Stimulated activated CD8-positive, alpha-beta memory T cell treated with anti-CD3 and anti-CD28 coated beads, Interleukin-4, amount 100 ng/mL, for 4 hours (primary cell): ENCODE measurements at places on chromosomes 16 and 17.
A peak's percentile ranks its signal among the peaks of the same experiment; 100 is the strongest.

GRCh38 chr16:73610160-73610559, 562.2 kb upstream of the ZFHX3 start:
- no peak for DNase-seq

DNA sequence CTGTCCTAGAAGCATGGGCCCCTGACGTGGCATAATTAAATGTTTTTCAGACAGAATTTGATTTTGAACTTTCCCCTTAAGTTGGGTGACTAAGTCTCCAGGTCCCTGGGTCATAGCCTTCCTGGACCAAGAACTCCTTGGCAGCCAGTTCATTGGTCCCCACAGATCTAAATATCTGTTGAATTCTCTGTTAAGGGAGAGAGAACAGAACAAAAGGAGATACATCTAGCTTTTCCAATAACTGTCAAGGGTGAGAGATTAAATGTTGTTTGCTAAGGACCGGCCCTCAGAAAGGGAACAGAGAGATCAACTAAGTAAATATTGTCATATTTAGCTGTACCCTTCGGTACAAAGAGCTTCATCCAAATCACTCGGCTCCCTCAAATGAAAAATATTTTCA, 78.2 kb upstream of the NOL11 start:
- DNase-seq = no peak

DNA sequence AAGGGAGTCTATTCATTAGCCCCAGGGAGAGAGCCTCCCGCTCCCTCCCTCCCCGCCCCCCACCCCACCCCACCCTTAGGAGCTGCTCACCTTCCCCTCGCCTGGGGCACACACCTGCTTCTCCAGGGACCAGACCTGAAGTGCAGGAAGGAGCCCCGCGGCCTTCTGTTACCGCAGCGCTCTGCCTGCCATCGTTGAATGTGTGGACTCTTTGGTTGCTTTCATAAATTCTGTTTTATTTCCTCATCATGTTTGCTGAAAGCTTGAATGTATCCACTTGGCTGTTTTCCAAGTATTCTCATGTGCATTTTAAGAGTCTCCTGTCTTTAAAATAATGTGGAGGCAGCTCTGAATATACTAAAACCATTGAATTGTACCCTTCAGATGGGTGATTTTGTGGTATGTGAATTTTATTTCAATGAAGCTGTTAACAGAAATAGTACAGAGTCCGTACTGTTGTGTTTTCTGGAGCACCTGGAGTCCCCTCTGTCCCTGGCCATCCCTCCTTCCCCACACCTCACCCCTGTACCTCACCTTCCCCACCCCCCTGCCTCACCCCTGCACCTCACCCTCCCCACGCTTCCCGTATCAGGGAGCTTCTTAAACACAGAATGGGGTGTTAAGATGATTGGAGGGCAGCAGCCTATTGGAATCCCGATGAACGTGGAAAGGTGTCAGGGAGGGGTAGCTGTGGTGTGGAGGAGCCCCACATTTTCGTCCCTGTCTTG, 25.5 kb downstream of the RAB11FIP3 start:
- no peak for DNase-seq

DNA sequence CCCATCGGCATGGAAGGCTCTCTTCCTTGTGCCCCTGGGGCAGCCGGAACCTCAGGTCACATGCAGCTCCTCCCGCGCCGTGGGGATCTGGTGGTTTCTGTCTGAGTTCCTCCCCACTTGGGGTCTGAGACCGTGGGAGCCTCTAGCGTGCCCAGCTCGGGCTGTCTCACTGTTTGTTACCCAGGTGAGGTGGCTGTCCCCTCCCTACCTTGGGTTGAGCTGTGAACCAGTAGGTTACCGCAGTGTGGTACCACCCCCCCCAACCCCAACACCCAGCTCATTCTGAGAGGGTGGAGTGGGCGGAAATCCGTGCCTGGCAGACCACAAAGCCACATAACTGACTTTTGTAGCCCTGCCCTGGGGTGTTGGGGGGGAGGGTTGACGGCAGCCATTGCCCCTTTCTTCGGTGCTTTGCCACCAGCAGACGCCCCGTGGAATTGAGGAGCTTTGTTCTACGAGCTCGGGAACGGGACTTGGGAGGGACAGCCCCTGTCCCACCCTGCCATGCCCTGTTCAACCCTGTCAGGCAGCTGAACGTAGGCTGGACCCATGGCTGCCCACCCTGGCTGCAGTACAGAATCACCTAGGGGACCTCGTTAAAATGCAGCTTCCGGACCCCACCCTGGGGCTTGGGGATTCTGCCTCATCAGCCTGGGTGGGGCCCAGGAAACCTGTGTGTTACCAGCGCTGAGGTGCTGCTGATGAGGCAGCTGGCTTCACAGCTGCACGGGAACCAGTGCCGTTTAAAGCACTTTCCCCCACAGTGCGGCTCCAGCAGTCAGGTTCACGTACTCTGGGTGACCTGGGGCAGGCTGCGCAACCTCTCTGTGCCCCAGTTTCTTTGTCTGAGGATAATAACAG, 18.5 kb downstream of the RAP1GAP2 start:
- peak; percentile 90 for DNase-seq

- DNase-seq = no peak
These were observed 21.9 kb downstream of the ZNF423 start for GRCh38 chr16:49833796-49834530.

- no peak for DNase-seq
These were observed 31.5 kb downstream of the QPRT start for GRCh38 chr16:29710227-29711219.

DNA sequence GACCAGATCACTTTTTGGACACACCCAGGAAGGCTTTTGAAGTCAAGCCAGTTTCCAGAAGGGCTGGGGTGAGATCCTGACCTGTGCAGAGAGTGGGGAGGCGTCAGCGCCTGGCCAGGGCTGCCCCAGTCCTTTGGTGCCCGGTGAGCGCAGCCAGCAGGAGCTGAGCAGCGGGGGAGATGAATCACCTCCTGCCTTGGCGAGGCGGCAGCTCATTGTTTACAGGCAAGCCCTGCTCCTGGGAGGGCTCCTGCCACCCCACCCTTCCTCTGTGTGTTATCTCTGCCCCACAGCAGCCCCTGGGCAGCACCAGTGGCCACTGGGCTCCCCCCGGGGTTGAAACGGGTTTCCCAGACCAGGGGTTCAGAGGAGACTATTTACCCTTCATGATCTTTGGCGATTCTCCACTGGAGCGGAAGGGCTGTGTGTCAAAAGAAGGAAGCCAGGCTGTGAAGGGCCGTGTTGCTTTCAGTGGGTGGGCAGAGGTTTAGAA, 14.1 kb upstream of the ITGB4 start:
- no peak for DNase-seq

DNA sequence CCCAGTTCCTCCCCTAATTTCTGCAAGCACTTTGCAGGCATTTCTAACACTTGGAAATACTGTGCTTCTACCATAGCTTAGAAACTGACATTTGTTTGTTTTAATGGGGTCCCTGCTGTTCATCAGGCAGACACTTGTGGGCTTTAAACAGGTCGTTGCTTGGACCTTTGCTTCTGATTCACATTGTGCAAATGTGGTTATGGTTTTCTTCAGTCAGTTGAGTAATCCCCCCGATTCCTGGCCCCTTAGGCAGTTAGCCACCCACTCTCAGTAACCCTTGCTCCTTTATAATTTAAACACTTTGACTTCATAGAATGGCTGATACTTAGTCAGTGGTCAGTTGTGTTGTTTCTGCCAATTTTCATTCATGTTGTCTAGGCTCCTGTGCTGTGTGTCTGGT, 39.4 kb downstream of the SLC47A1 start:
- DNase-seq = no peak

DNA sequence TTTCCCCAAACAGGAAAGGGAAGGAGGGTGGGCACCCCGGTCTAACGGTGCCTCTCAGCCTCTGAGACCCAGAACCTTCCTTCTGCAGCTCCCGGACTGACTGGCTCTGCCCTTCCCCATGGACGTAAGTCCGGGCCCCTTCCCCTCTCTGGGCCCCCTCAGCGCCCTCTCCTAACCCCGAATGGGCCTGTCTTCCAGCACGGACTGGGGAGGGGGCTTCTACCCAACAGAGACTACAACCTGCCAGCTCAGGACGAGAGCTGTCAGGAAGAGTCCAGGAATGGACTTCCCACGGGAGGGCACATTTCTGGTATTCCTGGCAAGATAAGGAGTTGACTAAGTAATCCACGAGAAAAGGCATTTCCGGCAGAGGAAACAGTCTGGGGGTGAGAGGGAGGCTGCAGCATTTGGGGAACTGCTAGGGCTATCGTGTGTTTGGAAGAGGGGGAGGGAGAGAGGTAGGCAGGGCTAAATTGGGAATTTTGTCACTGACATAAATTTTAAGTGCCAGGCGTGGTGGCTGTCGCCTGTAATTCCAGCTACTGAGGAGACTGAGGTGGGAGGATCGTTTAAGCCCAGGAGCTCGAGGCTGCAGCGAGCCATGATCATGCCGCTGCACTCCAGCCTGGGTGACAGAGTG, 12.1 kb upstream of the ALDOA start:
- no peak for DNase-seq

- no peak for DNase-seq
These were observed 149.0 kb downstream of the CCDC182 start for GRCh38 chr17:57595947-57596695.

GRCh38 chr16:35792516-35793285, 2333.3 kb downstream of the TP53TG3F start:
- DNase-seq = no peak

- DNase-seq = no peak
These were observed 2.8 kb upstream of the NAGPA start for GRCh38 chr16:5036228-5037156.

- no peak for DNase-seq
These were observed 252.3 kb downstream of the SNX29 start for GRCh38 chr16:12228602-12229499.

- no peak for DNase-seq
These were observed 128.3 kb downstream of the GOSR1 start for GRCh38 chr17:30605523-30605922.

GRCh38 chr17:45226576-45226975, 4.9 kb downstream of the FMNL1 start:
- DNase-seq = no peak

GRCh38 chr17:4604111-4604644, 19.8 kb downstream of the SMTNL2 start:
- no peak for DNase-seq

GRCh38 chr17:74953134-74953687, 17.5 kb downstream of the OTOP3 start:
- no peak for DNase-seq

DNA sequence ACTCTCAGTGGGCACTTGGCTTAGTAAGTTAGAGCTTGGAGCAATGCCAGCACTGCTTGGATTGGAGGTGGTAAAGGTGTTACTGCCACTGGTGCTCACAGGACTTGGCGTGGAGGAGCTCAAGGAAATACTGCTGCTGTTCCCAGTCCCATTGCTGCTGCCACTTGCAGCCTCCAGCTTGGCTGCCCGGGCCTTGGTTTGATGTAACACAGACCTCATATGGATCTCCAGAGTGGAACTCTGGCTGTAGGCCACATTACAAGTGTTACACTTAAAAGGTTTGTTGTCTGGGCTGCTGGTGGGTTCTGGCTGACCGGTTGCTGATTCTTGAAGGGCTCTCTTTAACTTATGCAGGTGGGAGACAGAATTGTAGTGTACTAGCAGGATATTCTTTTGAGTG, 250.3 kb downstream of the ZFHX3 start:
- no peak for DNase-seq

GRCh38 chr16:78796221-78796866, 696.9 kb downstream of the WWOX start:
- no peak for DNase-seq

GRCh38 chr17:73910206-73910605, 266.0 kb upstream of the SDK2 start:
- no peak for DNase-seq

DNA sequence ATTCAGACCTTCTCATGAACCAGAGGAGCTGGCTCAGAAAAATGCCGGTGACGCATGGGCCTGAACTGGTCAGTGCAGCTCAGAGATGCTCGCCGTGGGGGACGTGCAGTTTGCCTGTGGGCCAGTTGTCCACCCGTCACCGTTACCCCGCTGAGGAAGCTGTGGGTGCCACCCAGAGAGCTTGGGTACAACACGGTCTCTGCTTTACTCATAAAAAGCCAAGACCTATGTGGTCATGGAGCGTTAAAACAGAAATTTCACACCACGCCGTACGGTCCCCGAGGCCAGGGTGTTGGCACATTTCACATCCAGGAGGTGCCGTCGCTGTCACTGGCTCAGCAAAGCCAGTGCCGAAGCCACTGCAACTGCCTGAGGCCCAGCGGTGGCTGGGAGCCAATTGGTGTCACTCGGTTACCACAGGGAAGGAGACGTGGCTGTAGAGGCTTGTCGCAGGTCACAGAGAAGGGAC, 120.9 kb downstream of the METRNL start:
- DNase-seq = peak; percentile 53

- no peak for DNase-seq
These were observed 8.5 kb downstream of the SSTR5 start for GRCh38 chr16:1080801-1081733.

DNA sequence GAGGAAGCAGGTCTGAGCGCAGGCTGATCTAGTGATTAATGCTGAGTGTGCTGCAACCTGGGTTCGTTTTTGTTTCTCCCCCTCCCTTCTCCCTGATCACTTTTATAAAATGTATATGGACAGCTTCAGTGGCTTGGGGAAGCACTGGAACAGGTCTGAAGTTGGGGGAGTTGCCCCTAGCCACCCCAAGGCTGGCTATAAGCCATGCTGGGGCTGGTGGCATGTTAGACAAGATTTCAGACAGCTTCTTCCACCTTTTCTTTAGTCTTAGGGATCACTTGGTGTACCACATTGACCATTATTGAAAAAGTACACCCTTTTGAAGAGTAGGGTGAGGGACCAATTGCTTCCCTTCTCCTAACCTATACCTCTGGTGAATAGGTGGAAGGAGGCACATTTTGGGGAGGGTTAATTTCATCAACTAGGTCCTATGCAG, 3.8 kb upstream of the VAC14 start:
- DNase-seq = no peak

DNA sequence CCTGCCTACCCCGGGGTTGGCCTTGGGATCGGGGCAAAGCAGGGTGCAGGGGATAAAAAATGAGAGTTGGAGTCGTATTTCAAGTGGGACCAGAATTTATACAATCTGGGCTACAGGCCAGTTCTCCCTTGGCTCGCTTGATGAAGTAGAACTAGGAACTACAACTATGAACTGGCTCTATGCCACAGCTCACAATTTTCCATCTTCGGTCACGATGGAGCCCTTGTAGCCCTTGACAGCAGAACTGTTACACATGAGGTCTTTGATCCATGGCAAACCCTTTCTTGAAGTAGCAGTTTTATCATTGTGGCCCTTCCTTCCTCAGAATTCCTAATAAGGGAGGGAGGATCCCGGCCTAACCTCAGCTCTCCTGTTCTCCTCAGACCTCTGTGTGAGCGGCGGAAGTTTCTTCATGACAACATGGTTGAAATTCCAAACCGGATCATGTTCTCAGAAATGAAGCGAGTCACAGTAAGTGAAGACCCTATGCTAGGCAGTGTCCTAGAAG, 17.1 kb downstream of the LIG3 start:
- no peak for DNase-seq

DNA sequence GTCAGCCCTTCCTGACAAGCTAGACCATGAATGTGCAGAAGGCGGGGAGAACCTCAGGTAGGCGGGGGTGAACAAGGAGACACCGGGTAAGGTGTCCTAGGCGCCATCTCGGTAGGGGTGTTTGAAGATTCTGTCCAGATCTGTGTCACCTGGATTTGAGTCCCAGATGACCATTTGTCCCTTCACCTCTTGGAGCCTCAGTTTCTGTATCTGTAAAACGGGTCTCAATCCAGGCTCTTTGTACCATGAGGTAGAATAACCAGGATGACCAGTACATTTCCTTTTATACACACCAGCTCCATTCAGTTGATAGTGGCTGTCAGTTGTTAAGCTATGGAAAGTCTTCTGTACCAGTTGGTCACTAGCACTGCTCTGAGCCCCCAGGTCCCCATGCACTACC, 86.7 kb downstream of the ABCC6 start:
- DNase-seq = no peak
